ENCODE measurements at places on chromosomes 13 and 19.

GRCh38 chr13:25860265-25860664, 191.6 kb downstream of the SHISA2 start:
- no peak for DNase-seq

- DNase-seq = no peak
Observed at GRCh38 chr13:90968166-90968904, 379.2 kb upstream of the MIR17HG start.

- DNase-seq = peak; percentile 79
Observed at GRCh38 chr19:4057931-4058692, 8.6 kb downstream of the ZBTB7A start.

DNA sequence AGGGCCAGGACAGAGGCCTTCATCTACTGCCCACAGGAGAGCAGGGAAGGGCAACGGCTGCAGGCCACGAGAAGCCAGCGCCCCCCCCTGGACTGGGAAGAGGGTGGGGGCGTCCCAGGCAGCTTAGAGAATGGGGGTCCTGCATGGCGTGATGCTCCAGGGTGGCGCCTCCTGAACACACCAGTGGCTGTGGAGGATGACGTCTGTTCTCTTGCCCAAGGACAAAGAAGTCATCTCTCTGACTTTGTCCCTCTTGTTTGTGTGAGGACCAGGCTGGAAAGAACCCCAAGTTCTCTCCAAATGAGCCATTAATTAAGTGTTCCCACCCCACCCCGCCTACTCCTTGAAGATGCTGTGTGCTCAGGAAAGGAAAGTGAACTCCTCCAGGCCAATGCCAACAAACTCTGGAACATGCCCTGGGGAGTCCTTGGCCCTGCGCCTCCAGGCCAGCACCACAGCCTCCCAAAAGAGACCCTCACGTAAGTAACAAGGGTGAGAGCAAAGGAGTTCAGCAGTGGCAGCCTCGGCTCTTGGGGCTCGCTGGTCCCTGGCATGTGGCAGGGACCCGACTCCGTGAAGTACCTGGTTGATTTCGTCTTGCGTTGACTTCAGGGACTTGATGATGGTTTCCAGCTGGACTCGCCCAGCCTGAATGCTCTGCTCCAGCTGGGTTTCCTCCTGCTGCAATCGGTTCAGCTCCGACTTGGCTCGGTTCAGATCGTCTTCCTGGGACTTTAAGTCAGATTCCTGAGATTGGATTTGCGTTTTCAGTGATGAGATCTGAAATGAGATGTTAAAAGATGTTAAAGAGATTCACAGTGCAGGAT, 68.4 kb downstream of the EPS15L1 start:
- DNase-seq = no peak

DNA sequence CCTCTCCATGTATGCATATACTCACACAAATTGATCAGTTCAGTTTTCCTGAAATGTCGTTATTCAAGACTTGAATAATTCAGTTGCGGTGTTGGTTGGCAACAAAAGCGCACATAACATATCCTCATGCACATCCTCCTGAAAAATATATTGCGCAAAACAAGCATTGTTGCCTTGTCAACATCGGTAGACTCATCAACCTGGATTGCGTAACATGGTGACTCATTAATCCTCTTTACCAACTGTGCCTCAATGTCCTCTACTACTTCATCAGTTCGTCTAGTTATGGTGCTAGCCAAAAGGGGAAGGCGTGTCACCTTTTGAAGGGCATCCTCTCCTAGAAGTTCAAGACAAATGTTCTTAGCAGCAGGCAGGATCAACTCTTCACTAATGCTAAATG, 357.7 kb downstream of the LMO7 start:
- no peak for DNase-seq

- DNase-seq = no peak
Observed at GRCh38 chr19:33500586-33500985, 21.0 kb downstream of the PEPD start.

- DNase-seq = no peak
Observed at GRCh38 chr13:79675931-79676660, 195.1 kb downstream of the NDFIP2 start.

DNA sequence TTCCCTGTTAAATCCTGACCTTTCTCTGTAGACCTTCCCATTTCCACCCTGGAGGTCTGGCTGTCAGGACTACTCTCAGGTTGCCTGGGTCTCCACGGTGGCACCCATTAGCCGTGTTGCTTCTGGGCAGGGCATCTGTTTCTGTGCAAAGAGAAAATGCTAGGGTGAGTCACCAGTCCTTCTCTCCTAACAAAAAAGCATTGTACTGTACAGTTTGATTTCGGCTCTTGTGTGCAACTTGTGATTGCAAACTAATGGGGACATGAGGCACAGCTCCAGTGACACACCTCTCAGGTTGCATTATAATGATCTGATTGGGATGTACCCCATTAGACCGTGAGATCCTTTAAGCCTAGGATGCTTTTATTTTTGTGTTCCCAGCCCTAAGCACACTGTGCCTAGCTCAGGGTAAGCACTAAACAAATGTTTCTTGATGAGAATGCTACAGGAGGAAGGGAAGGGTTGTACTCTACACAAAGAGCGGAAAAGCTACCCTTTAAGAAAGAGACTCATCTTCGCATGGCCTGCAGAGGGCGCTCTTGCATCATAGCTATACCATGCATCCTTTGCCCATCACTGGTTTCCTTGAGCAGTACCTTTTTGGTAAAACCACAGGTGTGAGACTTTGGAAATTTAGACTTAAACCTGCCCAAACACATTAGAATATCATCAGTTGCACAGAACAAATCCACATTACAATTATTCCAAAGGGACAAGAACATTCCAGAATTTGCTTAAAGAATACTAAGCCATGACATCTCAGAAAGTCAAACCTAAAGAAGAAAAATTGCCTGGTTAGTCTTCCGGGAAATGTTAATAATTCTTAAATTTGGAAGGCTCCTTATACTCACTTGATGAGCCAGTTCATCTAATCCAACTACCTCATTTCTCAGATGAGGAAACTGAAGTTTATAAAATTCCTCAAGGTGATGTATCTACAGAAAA, 20.3 kb upstream of the TRIM13 start:
- DNase-seq = peak; percentile 29

GRCh38 chr19:5318306-5318705, 22.3 kb downstream of the PTPRS start:
- DNase-seq = no peak

DNA sequence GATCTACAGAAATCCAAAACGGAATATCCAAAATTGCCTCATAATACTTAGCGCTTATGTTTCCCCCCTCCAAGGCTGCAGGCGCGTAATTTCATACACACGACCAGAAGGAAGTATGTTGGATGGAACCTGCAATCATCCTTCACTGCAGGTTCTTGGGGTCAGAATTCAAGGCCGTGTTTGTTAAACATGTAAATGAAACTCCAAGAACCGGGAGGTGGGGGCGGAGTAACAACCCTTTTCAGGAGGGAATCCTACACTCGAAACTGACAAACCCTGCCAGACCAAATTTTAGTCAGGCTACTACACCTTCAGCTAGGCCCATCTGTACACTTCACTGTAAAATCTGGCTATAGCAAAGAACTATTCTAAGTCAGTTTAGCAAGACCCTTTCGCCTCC, 1.3 kb downstream of the ZNF607 start:
- no peak for DNase-seq

- DNase-seq = no peak
Observed at GRCh38 chr13:27242702-27243101, 8.7 kb upstream of the RPL21 start.

DNA sequence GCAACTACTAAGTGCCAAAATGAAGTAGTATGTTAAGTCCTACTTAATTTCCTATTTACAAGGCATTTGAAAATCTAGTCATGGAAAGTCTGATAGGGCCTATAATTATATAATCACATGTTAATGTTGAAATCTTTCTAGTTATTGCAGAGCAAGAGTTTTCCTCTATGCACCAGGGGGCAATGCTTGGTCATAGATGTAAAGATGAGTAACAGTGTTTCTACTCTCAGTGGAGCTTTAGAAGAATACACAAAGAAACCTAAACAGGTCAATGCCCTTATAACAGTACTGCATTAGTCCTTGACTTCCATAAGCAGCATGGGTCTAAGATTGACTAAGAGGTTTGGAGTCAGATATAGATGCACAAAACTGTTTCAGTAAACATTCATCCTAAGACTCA, 218.7 kb downstream of the KCTD12 start:
- peak; percentile 77 for DNase-seq

GRCh38 chr19:31955884-31956283, 389.5 kb upstream of the ZNF507 start:
- no peak for DNase-seq

- no peak for DNase-seq
Observed at GRCh38 chr19:29988351-29988750, 46.3 kb downstream of the URI1 start.

- DNase-seq = peak; percentile 87
Observed at GRCh38 chr19:18385675-18386542, at the start of gene GDF15. Gene GDF15 (plus strand): TSS chr19:18386158. CDS start chr19:18386190, 32 bp downstream.

DNA sequence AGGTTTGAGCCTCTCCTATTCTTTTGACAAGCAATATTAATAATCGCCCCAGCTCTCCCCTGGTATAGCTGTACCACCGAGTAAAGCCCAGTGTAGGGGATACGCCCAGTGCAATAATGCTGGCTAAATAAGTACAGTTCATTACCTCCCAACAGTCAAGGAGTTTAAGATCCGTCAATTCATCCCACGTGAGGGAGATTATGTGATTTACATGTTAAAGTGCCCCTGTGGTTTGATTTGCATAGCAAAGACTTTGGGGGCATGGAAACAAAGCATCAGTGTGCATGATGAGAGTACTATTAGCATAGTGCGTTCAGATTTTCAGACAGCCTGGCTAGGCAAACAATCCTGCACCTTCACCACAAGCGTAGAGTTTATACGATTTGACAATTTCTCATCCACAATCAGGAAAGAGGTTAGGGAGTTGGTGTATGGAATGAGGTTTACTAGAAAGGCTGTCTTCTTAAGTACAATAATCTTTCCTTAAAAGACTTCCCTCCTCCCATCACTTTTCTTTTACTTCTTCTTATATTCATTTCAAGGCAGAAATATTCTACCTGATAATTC, 754.0 kb downstream of the DIAPH3 start:
- DNase-seq = no peak

DNA sequence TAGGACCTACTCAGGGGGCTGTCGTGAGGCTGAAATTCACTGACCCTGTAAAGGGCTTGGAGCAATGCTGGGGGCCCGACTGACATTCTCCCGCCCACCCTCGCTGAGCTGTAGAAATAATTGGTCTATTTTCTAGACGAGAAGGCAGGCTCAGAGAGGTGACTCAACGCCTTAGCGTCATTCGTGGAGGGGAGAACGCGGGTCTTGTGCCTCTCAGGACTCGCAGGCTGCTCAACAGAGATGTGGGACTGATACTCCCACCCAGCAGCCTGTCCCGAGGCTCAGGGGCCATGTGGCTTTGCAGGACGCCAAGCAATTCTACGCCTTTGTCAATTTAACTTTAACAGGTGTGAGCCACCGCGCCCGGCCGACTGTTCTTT, 23.6 kb upstream of the ASPDH start:
- no peak for DNase-seq

- no peak for DNase-seq
Observed at GRCh38 chr13:112207129-112207528, 140.2 kb downstream of the SOX1 start.

GRCh38 chr19:41670755-41671154, 17.3 kb downstream of the CEACAM7 start:
- no peak for DNase-seq

GRCh38 chr19:33419788-33420130, 46.2 kb downstream of the CEBPG start:
- DNase-seq = no peak

DNA sequence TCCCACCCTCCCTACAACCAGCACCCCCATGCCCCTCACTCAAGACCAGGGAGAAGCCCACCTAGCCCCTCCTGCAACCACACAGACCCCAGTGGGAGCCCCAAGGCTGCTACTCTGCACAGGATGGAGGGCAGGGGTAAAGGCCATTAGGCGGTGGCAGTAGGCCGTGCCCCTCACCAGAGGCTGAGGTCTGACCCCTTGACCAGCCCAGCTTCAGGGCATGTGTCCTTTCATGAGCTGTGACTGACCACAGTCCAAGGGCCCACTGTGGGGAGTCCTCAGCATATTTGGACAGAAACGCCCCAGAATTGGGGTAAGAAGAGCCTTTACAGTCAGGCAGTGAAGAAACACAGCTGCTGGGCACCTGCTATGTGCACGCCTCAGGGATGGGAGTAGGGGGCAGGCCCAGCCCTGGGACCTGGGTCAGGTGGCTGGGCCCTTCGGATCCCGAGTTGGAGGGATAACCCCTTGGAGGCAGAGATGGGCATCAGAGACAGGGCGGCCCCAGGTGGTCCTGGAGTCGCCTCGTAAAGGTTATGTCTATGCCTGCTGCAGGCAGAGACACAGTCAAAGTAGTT, 1.7 kb upstream of the RPS5 start:
- DNase-seq = no peak

GRCh38 chr13:20550799-20551198, 16.2 kb upstream of the IFT88 start:
- DNase-seq = no peak

GRCh38 chr13:26465514-26465913, 92.0 kb upstream of the WASF3 start:
- DNase-seq = no peak

DNA sequence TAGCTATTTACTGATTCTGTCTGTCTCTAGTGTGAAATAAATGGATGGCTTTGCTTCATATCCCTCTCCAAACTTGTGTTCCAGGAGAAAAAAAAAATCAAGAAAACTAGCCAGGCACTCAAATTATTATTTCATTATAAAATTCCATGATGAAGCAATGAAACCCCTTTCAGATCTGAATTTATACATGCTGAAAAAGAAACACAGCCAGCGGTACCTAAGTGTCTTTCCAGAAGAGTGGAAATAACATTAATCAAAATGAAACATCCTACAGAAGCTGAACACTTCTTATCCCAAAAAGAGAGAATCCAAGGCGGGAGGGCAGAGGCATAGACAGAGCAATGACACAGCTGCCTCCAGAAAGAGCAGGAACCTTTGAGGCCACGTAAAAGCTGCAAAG, 15.9 kb downstream of the ENOX1 start:
- no peak for DNase-seq

GRCh38 chr13:23735329-23735728, 153.9 kb downstream of the MIPEP start:
- no peak for DNase-seq

DNA sequence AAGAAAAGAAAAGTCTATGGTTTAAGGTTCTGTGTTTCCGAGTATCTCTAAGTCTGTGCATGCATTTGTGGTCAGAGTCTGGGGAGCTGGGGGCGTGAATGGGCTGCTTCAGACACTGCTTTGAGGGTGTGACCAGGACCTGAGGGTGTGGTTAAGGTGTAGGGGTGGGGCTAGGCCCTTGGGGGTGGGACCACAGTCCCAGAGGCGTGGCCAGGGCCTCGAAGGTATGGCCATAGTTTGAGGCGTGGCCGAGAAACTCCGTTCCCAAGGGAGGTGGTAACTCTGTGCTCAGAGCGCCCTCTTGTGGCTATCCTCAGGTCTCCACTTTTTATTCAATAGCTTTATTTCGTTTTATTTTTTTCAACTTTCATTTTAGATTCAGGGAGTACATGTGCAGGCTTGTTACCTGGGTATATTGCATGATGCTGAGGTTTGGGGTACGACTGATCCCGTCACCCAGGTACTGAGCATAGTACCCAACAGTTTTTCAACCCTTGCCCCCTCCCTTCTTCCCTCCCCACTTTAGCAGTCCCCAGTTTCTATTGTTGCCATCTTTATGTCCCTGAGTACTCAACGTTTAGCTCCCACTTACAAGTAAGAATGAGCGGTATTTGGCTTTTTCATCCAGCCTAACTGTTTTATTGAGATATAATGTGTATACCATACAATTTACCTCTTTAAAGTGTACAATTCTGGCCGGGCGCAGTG, 7.0 kb upstream of the CBLC start:
- peak; percentile 69 for DNase-seq
